Activated T-helper 2 cell treated with anti-CD3 and anti-CD28 coated beads, Interferon-gamma antibody, Interleukin-2, Interleukin-4, amounts not matched to agents 10 μg/mL and 5 μg/mL and 100 μg/mL, durations not matched to agents 14 hours and 24 hours and 36 hours (primary cell): ENCODE measurements at places on chromosomes 5 and 9. TPM values are rescaled to one million over a fixed set of nuclear protein-coding genes. Genes with fewer than 3 reads are reported as not detected.

Gene PTBP3
- total RNA-seq: 108 and 116 TPM in 2 replicates

DNA sequence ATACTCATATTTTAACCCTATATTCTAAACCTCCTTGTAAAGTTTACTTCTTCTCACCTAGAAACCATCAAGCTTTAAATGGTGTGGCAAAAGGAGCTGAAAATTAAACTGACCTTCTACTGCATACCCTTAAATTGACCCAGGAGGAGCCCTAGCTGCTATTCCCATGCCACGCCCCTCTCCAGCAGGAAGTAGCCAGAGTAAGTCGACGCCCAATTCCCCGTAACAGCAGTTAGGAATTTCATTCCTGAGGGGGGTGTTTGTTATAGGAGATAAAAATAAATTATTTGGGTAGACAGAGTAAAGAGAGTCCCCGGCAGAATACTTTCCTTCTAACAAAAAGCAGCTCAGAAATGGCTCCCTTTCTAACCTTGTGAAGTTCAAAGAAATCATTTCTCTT is 111.8 kb upstream of the FAM174A start:
- no peak for DNase-seq
- H3K4me1 ChIP-seq: no peaks in the 10 kb centered on the region
- no peak overlapping the region for H3K4me3 ChIP-seq
- no peak overlapping the region for H3K27ac ChIP-seq
- H3K36me3 ChIP-seq: no peaks in the 10 kb centered on the region

DNA sequence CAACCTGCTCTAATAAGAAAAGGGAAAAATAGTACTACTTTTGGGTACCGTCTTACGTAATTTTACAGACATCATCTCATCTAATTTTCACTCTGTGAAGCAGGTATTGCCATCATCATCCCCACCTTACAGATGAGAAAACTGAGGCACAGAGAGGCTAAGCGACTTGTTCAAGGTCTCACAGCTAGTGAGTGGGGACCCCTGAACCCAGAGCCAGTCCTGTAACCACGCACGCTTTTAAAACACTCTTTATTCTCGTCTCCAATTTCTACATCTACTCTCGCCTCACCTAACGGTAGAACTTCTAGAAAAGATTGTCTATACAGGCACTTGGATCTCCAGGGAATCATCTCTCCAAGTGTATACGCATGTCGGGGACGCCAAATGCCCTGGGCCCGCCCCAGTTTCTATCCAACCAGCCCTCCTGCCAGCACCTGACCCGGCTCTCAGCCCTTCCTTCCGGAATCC is 1.5 kb upstream of the TRAF1 start:
- no peak for DNase-seq
- peaks cover 35% of the 10 kb centered on the region for H3K36me3 ChIP-seq
- H3K4me3 ChIP-seq: peak overlapping the region; percentile 92
- H3K27me3 ChIP-seq: no peaks in the 10 kb centered on the region

- peaks cover 16% of the 10 kb centered on the region for H3K36me3 ChIP-seq
- peaks cover 32% of the 10 kb centered on the region for H3K4me1 ChIP-seq
- no peak for DNase-seq
- H3K27me3 ChIP-seq: no peaks in the 10 kb centered on the region
- H3K4me3 ChIP-seq: no peak overlapping the region
Observed at GRCh38 chr9:3746296-3747275, 220.8 kb upstream of the RFX3 start.

DNA sequence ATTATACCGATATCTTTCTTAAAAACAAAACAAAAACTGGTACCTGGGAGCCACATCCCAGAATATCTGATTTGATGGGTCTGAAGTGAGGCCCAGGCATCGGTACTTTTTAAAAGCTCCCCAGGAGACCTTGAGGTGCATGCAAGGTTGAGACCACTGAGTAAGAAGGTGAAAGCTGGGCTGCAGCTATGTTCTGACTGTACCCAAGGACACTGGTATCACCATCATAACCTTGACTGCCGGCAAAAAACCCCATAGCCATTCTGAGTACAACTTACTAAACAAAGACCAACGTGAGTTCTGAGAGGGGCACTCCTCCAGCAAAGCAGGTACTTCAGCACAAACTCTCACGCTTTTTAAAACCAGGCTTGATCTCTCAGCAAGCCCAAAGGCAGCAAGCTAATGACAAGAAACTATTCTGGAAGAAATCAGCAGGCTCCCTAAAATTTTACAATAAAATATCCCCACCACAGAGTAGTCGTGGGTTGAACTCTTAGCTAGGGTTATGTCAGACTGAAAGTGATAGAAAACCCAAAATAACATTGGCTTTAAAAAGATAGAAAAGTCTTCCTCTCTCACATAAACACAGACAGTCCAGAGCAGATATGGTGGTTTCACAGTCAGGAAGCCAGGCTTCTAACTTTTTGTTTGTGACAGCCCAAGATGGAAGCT is 263.9 kb downstream of the SAXO1 start:
- DNase-seq: no peak
- H3K27me3 ChIP-seq: no peaks in the 10 kb centered on the region
- H3K4me3 ChIP-seq: no peak overlapping the region
- H3K4me1 ChIP-seq: no peaks in the 10 kb centered on the region
